ENCODE measurements at places on chromosomes 12 and 14.

DNA sequence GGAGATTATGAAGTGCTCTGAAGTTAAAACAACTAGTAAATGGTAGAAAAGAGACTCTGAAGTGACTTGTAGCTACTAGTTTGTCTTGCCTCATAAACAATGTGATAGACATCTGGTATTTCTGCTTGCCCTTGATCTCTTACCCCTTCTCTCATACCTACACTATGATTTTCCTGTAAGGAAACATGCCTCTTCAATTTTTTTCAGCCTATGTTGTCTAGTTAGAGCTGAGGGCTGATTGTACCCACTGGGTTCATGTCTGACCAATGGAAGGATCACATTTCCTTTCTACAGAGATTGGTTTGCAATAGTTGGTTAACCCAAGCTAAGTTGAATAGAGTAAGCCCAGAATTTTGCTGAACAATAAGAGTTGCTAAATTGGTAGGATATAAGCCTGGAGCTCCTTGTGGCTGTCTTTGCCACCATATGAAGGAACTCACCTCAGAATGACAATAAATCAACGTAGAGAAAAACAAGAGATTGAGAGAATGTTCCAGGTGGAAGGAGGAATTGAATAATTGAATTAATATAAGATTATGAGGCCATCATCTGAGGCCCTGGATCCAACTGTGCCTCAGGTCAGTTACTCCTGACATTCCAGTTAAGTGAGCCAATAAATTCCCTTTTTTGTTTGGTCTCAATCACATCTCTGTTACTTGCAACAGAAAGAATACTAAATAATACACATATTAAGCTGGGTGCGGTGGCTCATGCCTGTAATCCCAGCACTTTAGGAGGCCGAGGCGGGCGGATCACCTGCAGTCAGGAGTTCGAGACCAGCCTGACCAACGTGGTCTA is 346.4 kb downstream of the ZFP36L1 start:
- DNase-seq = no peak

- DNase-seq = peak; percentile 11
These were observed 1.0 kb downstream of the ITPK1 start for GRCh38 chr14:93114713-93115068.

- DNase-seq = no peak
These were observed 12.2 kb upstream of the CLMN start for GRCh38 chr14:95331708-95332408.

GRCh38 chr12:42094277-42094676 is 50.4 kb downstream of the GXYLT1 start:
- DNase-seq = peak; percentile 37

DNA sequence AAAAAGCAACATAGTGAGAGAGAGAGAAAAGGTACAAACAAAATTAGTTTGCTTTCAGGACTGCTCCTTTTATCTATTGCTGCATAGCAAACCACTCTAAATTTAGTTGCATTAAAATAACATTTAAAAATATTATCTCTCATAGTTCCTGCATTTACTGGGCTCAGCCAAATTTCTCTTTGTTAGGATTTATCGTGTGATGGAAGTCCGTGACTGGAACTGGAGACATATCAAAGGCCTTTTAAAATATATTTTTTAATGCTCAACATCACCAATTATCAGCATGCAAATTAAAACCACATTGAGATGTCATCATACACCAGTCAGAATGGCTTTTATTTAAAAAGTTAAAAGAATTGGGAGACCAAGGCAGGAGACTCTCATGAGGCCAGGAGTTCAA is 107.6 kb upstream of the SYT1 start:
- no peak for DNase-seq

GRCh38 chr12:52364901-52365489 is 2.3 kb downstream of the KRT85 start:
- DNase-seq = no peak

GRCh38 chr12:112798048-112798760 is 6.7 kb downstream of the RPH3A start:
- no peak for DNase-seq

DNA sequence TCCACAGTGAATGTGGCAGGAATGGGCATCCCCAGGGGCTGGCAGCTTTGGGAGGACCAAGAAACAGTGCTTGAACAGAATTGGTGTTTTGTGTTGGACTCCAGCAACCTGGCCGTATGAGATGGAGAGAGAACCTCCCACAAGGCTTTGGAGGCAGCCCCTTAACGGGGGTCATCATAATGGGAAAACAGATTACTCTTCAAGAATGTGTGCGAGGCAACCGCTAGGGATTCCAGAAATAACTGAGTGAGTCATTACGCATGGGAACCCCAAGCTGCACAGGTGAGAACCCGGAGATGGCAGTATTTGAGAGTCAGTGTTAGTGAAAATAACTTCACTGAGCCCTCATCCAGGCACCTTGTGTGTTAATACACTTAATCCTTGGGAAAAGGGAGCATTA is 567.8 kb upstream of the TBX3 start:
- no peak for DNase-seq
